ENCODE measurements at places on chromosomes 12 and 14.

GRCh38 chr12:21780786-21781185, 6.3 kb upstream of the KCNJ8 start:
- DNase-seq: no peak

GRCh38 chr12:38998887-38999482, 93.6 kb upstream of the CPNE8 start:
- DNase-seq: no peak

GRCh38 chr14:104268295-104268694, 129.9 kb downstream of the KIF26A start:
- DNase-seq: no peak

DNA sequence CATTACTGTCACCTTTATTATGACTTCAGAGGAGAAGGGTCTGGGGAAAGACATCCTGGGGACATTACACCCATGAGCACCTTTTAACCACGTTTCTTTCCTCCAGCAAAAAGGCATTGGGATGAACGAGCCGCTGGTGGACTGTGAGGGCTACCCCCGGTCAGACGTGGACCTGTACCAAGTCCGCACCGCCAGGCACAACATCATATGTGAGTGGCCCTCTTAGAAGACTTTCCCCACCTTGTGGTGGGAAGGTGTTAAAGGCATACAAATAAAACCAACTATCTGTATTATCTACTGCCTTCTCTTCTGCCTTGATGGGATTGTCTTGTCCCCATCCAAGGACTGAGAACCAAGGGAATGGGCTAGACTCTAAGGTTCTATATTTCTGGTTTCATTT, 6.0 kb downstream of the PSMD9 start:
- DNase-seq: no peak

- DNase-seq: no peak
Observed at GRCh38 chr12:93819050-93819491, 141.9 kb downstream of the CRADD start.

GRCh38 chr12:41636653-41637052, 448.5 kb downstream of the PDZRN4 start:
- DNase-seq: no peak

DNA sequence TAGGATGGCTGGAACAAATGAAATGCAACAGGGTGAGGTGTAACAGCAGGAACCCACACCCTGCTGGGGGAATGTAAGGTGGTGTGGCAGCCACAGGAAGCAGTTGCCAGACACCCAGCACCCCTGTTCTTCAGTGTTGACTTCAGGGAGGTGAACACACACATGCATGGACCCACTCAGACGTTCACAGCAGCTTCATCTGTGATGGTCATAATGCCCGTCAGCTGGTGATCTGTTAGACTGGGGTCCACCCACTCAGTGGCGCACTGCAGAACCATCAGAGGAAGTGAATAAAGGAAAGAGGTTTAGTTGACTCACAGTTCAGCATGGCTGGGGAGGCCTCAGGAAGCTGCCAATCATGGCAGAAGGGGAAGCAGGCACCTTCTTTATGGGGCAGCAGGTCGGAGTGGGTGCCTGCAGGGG, 22.7 kb upstream of the TEX22 start:
- peak; percentile 8 for DNase-seq

DNA sequence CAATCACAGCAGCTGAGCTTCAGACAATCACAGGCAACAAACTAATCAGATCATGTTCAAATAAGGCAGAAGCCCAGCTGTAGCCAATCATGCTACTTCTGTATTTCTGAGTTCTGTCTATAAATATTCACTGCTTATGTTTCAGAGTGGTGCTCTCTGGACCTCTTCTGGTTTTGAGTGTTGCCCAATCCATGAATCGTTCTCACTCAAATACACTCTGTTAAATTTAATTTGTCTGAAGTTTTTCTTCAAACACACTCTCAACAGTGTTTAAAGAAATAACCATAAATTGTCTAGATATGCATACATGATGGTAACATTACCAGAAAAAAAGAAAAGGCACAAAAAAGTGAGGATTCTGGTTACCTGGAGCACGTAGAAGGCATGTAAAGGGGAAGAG, 77.9 kb upstream of the BBS10 start:
- DNase-seq: no peak

DNA sequence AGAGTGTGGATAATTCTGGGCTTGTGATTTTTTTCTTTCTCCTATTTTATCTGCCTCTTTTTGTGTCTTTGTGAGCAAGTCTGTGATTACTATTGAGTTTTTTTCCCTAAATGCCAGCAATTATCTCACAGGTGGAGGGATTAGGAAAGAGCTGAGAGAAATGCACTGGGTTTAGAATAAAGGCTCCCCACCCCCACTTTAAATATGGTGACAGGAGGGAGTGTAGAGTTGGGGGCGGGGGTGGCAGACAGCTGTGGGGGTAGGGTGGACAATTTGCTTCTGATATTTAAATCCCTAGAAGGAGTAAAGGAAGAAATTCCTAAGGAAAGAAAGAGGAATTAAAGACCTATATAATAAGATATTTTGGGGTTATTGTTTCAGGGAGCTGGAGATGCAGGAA, 145.9 kb downstream of the NRXN3 start:
- no peak for DNase-seq

- no peak for DNase-seq
Observed at GRCh38 chr14:80215756-80216581, 4.7 kb upstream of the DIO2 start.

GRCh38 chr14:41280745-41281144, 325.9 kb upstream of the LRFN5 start:
- no peak for DNase-seq

- no peak for DNase-seq
Observed at GRCh38 chr14:101854366-101854765, 92.9 kb downstream of the PPP2R5C start.

DNA sequence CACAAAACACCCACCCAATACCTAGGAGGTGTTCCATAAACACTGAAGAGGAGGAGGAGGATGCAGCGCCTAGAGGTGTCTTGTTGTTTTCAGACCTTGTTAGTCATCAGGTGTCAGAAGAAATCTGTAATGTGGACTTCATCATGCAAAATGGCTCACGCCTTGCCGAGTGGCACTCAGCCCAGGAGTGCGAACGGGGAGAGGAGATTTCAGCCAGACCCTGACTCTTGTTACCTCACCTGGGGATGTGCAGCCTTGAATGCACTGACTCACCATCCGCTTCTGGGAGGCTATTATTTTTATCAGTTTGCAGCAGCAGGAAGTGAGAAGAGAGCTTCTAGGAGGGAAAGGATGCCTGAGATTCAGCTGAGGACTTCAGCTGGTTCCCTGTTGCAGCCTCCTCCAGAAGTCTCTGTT, 48.2 kb upstream of the PLXNC1 start:
- peak; percentile 5 for DNase-seq

DNA sequence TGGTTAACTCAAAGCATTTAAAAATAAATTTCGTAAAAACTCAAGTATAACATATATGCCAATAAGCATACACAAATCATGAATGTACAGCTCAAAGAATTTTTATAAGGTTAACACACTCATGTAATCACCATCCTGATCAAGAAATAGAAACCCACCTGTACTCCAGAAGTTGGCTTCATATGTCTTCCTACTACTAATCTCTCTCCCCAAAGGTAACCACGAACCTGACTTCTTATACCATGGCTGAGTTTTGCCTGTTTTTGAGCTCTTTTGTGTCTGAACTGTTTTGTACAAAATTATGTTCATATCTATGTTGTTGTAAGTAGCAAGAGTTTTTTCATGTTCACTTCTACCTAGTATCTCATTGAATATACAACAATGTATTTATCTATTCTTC, 18.7 kb downstream of the DUSP16 start:
- no peak for DNase-seq

GRCh38 chr12:46553266-46553665, 180.7 kb upstream of the SLC38A2 start:
- no peak for DNase-seq

DNA sequence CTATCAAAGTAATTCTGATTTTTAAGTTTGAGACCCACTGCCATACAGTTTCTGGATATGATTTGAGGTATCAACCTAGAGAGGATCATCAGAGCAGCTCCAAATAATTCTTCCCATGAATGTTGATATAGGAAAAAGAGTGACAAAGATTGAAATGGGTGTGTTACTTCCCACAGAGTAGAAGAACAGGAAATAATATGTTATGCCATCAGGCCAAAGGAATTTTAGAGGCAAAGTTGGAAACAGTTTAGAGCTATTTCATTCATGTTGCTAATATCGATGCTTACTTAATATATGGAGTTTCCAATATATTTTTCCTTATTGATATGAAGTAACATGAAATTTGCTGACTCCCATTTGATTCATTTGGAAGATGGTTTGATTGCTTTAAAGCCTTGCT, 8.9 kb upstream of the MSRB3 start:
- DNase-seq: peak; percentile 33

DNA sequence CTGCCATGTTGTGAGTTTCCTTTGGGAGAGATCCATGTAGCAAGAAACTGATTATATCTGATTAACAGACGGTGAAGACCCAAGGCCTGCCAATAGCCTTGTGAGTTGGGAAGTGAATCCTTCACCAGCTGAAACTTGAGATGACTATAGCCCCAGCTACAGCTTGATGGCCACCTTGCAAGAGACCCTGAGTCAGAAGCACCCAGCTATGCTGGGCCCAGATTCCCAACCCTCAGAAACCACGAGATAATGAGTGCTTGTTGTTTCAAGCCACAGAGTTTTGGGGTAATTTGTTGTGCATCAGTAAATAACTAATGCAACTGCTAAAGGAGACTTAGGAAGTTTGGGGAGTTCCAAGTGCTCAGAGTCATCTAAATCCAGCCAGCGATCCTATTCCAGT, 80.3 kb downstream of the AVPR1A start:
- DNase-seq: no peak

DNA sequence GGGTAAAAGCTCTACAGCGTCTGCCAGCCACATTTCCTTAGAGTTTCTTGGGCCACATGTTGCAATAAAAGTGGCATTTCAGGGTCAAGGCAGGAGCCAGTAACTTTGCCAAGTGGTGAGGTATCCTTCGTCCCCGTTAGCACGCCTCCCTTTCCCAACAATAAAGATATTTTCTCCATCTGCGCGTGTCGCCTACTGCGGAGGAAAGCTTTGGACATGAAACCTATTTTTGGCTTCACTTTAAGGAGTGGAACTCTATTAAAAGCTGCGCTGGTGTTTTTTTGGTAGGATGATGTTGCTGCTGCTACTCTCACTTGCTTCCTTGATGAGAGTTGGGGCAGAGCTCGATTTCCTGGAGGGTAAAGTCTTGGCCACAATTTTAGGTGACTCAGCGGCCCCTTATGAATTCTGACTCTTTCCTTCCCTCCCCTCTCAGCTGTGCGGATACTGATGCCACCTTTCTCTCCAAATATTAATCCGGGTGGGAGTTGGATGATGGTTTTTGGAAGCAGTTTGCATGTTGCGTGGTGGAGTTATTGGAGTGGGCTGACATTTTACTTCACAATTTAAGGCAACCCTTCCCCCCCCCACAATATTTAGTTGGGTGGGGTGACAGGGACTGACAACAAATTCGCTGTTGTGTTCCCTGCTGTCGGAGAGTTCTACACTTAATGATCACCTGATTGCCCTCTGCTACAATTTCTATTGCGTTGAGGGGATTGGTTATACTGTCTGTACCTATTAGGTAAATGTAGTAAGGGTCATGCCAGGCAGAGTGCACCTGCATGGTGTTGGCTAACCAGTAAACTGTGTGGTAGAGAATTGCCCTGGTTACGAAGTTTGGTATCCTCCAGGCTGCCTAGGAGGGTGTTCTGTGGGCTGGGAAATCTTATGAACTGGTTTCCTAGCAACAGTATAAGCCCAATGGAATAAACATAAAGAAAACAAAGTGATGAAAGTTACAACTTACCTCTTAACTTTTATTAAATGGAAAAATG, 1.1 kb downstream of the CCDC91 start:
- DNase-seq: no peak

DNA sequence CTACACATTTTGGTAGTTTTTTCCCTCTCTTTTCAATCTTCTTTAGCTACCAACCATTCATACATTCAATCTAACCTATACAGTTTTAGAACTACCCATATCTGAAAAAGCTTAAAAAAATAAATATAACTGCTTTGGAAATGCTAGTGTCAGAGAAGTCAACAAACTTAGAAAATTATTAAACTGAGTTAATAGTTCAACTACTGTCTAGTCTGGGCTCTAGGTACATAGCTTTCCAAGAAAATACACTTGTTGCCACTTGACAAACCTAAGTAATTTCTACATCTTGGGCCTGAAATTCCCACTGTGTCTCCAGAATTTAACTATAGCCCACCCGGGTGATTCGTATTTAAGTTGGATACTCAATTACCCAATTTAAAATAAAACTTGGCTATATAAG, 22.1 kb downstream of the GTF2A1 start:
- DNase-seq: no peak

GRCh38 chr12:15584366-15585041, 204.7 kb downstream of the EPS8 start:
- peak; percentile 64 for DNase-seq

GRCh38 chr14:73696466-73697400, 17.5 kb downstream of the PNMA1 start:
- no peak for DNase-seq

DNA sequence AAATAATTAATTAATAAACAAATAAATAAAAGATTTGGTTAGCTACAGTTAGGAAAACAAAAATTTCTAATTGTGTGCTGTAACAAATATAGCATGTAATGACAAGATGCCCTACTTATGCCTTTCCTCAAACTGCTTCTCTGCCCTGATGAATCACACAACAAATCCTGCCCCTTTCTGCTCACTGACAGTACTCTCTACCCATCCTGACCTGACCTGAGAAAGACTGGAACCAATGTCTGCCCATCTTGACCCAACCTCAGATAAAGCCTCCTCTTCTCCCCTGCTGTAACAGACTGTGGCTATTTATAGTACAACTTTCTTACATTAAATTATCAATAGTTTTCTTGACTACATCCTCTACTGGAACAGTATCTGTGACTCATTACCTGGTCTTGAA, 43.7 kb downstream of the PPP1R13B start:
- no peak for DNase-seq

DNA sequence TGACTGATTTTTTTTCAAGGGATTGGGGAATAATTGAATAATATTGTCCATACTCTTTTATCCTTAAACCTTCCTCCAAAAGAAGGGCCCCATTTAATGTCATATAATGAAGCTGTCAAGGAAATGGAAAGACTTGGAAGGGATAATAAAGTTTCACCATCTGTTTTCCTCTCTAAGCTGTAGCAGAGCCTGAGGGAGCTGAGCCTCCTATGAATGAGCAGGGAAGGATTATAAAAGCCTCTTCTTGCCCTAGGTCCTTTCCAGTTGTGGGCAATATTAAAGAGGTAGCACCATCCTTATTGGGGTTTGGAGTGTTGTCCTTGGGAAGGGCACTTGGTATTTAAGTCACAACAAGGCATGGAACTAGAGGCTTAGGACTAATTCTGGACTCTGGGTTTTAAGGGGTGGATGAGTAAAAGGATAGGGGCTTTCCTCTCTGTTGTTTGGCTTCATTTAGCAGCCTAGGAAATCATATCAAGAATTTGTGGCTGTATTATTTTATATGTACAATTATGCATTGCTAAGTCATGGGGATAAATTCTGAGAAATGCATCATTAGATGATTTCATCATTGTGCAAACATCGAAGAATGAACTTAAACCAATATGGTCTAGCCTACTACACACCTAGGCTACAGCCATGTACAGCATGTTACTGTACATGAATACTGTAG, 408.5 kb upstream of the DCN start:
- DNase-seq: no peak

GRCh38 chr12:7039403-7039802, 21.1 kb upstream of the C1S start:
- DNase-seq: no peak

- DNase-seq: no peak
Observed at GRCh38 chr12:93609281-93610192, 37.1 kb downstream of the SOCS2 start.
